ENCODE measurements at places on chromosomes 13 and 19. TPM values are rescaled to one million over a fixed set of nuclear protein-coding genes. Genes with fewer than 3 reads are reported as not detected.

IFNL1 gene
- total RNA-seq, result not detected

ZNF112 gene
- 4.9 TPM for total RNA-seq

SLC1A6 gene
- total RNA-seq, result not detected

ZNF577 gene
- 24.2 TPM for total RNA-seq

RXFP2 gene
- not detected for total RNA-seq

MAST3 gene
- total RNA-seq, result 21.5 TPM

ZNF665 gene
- total RNA-seq, result 9.2 TPM

JUNB gene
- total RNA-seq, result 250 TPM

GAS6 gene
- total RNA-seq, result 317 TPM

- DNase-seq, result no peak
Measured at GRCh38 chr19:19528721-19529490, at the start of gene YJEFN3. Gene YJEFN3, plus strand, starts transcription at chr19:19528911. Its CDS starts 22 bp downstream, at chr19:19528933.

GRCh38 chr13:44263751-44264620, 109.6 kb upstream of the SERP2 start:
- no peak for DNase-seq

DNA sequence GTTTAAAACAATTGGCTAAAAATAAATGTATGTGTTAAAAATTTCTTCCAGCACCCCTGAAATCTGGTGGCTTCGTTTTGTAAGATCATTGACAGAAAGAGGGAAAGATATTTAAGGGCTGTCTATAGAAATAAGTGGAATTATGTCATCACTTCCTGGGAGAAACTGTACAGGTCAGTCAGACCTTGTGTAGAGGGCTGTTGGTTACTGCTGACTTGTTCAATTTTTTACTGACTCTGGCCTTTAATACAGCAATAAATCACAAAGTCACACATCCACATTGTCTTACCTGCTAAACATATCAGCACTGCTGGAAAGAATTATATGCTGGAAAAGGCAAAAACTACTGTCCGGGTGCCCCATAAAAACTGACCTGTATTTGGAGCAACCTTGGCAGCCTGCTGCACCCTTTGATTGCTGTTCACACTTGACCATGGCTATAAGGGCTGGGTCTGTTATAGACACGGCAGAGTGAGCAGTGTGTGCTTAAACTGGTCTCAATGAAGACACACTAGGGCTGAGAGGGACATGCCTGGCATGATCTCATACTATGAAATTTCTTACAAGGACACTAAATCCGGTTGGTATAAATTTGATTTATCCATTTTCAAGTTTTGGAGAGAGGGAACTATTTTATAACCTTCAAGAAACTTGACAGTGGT, 162.1 kb downstream of the NHLRC3 start:
- DNase-seq, result no peak

DNA sequence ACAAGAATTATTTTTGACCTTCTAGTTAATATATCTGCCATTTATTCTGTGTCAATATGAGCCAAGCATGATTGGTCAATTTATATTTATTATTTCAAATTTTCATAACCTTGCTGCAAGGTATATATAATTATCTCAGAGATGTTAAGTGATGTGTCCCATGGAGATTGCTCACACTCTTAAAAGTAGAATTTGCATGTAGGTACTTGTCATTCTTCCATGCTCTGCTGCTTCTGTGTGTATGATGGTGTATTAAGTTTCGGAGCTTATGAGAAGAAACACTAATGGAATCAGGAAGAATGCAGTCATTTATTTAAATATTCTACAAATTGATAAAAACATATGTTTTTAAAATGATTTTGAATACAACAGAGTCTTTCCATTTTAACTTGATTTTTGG, 586.8 kb upstream of the MIR17HG start:
- DNase-seq, result no peak

DNA sequence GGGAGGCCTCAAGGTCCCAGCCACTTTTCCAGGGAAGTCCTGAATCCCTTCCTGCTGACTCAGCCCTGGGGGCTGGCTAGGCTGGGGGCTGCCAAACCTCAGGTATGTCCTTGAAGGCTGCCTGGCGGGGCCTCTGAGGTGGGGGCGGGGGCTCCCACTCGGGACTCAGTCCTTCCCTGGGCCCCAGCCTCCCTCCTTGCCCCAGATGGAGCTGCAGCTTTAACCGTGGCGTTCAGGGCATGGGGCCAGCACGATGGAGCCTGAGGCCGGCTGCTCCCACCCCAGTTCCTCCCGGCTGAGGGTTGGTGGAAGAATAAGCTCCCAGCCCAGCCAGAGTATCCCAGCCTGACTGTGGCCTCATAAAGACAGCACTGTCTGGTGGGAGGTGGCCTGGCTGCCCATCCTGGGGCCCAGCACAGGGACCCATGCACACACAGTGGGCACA, 12.4 kb downstream of the CILP2 start:
- no peak for DNase-seq

DNA sequence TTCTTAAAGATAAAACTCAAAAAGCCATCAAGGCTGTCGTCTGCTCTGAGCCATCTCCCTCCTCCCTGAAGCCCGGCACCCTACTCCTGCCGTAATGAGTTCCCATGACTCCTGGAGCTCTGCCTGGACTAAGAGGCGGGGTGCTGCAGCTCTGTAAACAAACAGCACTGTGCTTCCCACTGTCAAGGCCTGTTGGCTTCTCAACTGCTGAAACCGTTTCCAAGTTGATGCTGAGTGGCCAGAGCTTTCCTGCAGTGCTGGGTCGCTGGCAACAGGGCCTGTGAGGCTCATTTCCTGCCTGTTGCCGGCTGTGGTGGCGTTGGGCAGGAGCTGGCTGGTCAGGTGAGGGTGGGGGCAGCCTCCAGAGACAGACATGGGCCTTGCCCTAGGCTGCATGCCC, 26.7 kb upstream of the ISYNA1 start:
- DNase-seq, result peak; percentile 91

GRCh38 chr19:30086916-30087315, 144.9 kb downstream of the URI1 start:
- DNase-seq, result no peak

DNA sequence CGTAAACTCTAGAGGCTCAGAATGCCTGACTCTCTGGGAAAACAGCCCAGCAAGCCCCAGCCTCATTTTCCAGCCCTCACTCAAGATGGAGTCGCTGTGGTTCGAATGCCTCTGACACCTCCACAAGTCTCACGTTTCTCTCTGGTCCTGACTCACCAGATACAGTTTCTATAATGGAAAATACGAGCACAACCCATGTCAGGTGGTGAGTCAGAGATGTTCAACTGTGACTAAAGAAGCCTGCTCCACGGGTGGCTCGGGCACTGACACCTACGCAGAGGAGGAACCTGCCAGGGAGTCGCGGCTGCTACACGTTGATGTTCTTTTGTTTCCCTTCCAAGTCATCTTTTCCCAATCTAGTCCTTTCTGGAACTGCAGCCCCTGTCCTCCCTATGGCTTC, 87.1 kb upstream of the STK24 start:
- no peak for DNase-seq

GRCh38 chr19:41479757-41480191, 36.8 kb downstream of the ERICH4 start:
- no peak for DNase-seq

GRCh38 chr13:42458193-42458592, 115.8 kb upstream of the TNFSF11 start:
- no peak for DNase-seq

- no peak for DNase-seq
Measured at GRCh38 chr13:63541336-63541735, 2125.7 kb upstream of the PCDH20 start.

GRCh38 chr19:41083516-41083915, 4.7 kb upstream of the CYP2A13 start:
- DNase-seq, result no peak

GRCh38 chr13:24080134-24080533, 80.4 kb upstream of the SPATA13 start:
- DNase-seq, result no peak

- no peak for DNase-seq
Measured at GRCh38 chr13:41651413-41652058, 194.2 kb downstream of the RGCC start.

DNA sequence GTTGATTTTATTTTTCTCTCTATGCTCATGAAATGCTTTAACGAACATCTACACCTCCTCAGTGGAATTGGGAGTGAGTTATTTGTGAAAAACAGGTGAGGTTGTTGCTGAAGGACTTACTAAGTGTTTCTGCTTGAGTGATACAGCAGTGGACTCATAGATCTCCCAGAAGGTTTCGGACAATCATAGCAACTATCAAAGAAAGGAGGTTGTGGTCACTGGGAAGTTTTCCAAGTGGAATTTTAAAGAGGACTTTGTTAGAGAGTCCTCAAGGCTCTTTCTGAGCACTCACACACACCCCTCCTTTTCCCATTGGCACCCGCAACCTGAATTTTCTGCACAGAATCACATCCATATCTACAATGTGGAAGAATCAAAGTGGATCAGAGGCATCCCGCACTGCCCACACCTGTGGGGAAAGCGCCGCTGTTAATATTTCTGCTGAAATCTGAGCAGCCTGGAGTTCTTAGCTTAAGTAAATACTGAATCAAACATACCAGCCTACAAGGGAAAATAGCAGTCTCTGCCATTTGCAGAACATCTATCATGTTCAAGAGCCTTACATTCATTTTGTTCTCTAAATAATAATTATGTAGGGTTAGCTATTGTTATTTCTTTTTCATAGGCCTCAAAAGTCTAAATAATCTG, 719.4 kb downstream of the DIAPH3 start:
- no peak for DNase-seq

DNA sequence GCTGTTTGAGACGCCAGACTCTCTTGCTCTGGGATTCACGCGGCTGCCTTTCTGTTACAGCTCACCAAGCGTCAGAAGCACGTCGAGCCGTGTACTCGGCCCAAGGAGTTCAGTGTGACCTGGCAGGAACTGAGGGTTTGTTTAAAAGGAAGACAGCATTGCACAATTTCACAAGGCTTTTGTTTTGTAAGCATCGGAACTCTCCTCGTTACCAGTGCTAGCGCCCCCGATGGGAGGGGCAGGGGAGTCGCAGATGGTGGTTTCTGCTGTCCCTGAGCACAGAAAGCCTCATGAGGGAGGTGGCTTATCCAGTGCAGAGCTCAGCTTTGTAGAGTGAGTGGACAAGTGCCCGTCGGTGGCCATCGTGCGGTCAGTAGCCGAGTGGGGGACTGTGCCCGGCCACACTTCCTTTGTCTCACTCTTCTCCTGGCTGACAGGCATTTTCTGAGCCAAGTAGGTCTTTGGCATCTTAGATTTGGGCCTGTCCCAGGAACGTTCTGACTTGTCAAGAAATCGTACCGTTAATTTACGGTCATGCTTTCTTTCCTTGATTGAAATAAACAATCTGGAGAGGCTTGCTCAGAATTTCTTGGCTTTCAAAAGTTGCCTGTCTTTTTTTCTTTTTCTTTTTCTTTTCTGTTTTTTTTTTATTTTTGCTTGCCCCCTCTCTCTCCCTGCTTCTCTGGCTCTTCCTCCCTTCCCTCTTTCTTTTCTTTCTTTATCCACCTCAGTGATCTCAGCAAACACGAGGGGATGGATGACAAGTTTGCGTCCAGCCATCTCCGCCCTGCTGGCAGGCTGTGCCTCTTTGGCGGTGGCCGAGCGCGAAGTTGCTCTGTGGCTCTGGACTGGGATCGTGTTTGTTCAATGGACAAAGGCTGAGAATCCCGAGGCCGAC, 7.7 kb downstream of the KDM4B start:
- DNase-seq, result peak; percentile 88

- DNase-seq, result no peak
Measured at GRCh38 chr19:15436012-15436825, 13.5 kb downstream of the WIZ start.

DNA sequence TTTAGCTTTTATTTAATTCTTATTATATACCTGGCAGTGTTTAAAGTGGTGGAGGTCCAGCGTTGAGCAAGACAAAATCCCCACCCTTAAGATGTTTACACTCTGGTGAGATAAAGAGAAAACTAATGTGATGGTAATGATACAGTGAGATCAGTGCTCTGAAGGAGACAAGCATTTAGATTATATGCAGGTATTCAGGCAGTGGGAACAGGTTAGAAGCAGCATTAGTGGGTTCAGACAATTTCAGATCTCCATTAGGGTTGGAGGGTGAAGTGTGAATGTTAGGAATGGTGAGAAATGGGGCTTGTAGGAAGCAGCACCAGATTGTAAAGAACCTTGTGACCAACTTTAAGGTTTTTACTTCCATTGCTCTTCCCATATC, 39.0 kb downstream of the PIBF1 start:
- DNase-seq, result no peak

- no peak for DNase-seq
Measured at GRCh38 chr19:33580026-33580644, 41.6 kb upstream of the CHST8 start.

DNA sequence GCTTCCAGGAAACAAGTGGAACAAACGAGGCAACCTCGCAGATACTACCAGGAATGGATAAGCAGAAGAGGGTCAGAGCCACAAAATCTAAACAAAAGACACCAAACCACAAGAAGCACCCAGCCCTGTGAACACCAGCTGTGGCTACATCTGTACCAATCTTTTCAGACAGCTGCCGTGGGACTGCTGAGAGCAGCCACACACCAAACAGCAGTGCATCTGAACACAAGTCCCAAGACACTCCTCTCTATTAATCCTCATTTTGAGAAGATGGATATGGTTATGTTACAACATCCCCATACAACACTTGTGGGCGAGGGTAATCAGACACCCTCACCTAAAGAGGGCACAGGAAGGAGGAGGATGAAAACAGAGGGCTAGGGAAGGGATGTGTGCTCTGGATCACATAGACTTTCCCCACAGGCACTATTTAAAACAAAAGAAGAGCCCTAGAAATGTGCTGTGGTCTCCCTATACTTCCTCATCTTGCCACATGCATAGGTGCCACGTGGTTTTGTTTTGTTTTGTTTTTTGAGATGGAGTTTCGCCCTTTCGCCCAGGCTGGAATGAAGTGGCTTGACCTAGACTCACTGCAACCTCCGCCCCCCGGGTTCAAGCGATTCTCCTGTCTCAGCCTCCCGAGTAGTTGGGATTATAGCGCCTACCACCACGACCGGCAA, 41.6 kb upstream of the ZNF14 start:
- DNase-seq, result no peak

DNA sequence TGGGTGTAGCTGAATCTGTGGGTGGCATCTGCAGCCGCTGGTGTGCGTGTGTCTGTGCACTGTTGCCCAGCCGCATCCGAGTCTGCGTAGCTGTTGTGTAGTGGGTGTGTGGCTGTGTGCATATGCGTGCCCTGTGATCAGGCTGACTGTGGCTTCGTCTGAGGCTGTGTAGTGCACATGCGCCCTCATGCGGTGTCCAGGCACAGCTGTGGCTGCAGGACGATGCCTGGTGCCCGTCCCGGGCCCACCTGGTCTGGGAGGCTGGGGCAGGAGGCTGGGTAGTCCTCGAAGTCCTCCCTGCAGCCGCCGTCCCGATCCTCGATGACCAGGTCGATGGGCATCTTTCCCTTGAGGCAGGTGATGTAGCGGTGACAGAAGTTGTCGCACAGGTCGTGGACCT, 4.9 kb downstream of the MEIS3 start:
- DNase-seq, result no peak

DNA sequence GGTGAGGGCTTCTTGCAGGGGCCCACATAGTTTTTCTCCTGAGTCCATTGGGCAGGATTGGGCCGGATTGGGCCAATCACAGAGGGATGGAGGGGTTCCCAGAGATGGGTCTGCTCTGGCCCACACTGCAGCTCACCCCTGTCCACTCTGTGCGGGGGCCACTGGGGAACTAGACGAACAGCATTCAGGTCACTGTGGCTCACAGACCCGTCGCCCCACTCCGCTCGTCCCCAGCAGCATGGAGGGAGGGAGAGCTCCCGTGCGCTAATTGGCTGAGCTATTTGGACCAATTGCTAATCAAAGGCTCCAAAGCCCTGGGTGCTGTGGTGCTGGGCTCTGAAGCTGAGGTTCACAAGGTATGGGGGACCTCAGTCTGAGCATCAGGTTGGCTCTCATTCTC, 11.3 kb downstream of the NACC1 start:
- DNase-seq, result no peak

- DNase-seq, result no peak
Measured at GRCh38 chr13:49536144-49536873, 40.6 kb downstream of the PHF11 start.

Measured in aorta (tissue), 5 donors.